ENCODE measurements at places on chromosomes 16 and 17.

DNA sequence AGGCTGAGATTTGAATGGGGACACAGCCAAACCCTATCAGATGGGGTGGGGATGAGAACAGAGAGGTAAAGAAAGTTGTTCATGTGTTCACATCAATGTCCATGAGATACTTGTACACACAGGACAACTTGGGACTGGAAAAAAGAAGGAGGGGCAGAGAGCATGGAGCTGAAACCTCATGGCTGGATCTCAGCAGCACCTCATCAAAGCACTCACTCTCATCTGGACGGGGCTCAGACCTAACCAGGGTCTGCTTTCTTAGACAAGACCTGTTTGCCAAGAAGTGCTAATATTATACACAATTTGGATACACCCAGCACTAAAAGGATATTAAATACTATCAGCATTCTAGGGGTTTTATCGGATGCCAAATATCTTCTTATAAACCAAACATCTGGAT lies 399.8 kb downstream of the SLC39A11 start:
- DNase-seq = no peak

- no peak for DNase-seq
Observed at GRCh38 chr16:53159781-53160436, 105.1 kb downstream of the CHD9 start.

- DNase-seq = no peak
Observed at GRCh38 chr16:71542377-71542776, 16.2 kb downstream of the CHST4 start.

GRCh38 chr17:9666461-9667050 lies 21.2 kb downstream of the USP43 start:
- no peak for DNase-seq

DNA sequence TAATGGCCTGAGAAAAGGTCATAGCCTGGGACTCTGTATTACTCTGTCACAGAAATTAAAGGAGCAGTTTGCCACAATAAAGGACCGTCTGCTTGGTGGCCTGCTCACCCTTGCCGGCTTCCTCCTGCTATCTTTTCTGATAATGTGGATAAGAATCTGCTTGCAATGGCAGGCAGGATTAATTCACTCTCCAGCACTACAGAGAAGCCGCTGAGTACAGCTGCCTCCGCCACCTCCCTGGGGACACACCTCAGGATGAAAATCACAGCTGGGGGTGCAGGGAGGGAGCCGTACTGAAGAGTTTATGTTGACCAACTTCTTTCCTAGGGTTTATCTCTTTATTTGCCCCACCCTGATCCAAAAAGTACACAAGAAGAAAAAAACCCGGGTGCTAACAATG lies 245.9 kb upstream of the RPL38 start:
- DNase-seq = no peak

GRCh38 chr16:88701581-88702370 lies 4.4 kb downstream of the RNF166 start:
- no peak for DNase-seq

GRCh38 chr17:42221886-42222745 lies 27.8 kb upstream of the GHDC start:
- DNase-seq = peak; percentile 24

DNA sequence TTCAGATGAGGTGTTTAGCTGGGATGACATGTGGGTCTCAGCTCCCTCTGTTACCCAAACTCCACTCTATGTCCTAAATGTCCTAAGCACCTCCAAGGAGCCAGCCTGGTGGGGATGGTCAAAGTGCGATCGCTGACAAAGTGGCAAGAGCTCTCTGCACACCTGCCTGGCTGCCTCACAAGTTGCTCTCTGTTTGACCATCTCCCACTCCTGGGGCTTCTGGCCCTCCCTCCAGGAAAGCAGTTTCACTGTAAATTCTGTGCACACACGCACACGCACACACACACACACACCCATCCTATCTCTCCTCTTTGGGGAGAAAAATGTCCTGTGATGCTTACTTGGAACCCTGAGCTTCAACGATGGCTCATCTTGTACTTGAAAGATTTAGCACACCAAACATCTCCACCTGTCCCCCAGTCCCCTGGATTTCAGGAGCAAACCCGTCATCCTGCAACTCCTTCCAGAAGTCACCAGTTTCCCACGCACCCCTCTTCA lies 1.7 kb downstream of the PITPNA start:
- no peak for DNase-seq

GRCh38 chr17:6384481-6384880 lies 50.4 kb downstream of the AIPL1 start:
- no peak for DNase-seq

DNA sequence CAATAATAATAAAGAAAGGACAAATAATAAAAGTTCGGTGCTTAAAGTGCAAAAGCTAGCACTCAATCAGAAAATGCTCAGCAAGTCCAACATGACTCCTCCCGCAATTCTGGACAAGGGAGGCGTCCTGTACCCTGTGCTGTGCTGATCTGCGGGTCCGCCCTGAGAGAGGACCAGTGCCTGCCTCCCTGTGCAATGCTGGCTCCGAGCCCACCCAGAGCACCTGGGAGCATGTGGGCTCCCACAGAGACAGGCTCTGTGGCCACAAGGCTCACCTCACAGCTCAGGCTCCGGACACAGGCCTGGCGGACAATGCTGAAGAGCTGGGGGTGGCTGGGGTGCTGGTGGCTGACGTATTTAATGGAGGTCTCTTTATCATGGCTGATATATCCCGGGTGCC lies 11.1 kb downstream of the FLCN start:
- DNase-seq = no peak

DNA sequence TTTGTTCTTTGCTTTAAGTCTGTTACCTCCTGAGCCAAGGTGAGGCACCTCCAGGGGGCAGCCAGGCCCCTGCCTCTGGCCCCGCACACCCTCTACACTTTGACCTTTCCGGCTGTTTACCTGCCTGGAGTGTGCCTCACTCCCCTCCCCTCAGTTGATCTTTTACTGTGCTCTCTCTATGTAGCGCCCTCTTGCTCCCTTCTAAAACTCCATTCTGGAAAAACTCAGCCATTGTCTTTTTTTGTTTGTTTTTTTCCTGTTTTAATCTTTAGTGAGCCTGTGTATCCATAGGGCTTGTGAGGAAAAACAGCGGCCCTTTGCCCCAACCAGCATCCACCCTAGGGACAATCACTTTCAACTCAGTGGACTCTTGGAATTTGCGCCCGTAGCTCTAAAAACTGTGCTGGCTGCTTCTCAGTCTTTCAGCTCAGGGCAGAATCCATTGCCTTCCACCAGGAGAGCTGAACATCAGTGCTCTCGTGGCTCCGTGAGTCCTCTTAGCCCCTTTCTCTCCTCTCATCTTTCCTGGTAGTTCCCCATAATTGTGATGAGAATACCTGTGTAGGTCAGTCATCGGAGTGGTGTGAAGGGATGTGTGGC lies 4.3 kb downstream of the AMDHD2 start:
- no peak for DNase-seq

- no peak for DNase-seq
Observed at GRCh38 chr17:47873200-47874090, 22.5 kb upstream of the SP6 start.

GRCh38 chr17:31357091-31357490 lies 34.4 kb upstream of the RAB11FIP4 start:
- DNase-seq = no peak

DNA sequence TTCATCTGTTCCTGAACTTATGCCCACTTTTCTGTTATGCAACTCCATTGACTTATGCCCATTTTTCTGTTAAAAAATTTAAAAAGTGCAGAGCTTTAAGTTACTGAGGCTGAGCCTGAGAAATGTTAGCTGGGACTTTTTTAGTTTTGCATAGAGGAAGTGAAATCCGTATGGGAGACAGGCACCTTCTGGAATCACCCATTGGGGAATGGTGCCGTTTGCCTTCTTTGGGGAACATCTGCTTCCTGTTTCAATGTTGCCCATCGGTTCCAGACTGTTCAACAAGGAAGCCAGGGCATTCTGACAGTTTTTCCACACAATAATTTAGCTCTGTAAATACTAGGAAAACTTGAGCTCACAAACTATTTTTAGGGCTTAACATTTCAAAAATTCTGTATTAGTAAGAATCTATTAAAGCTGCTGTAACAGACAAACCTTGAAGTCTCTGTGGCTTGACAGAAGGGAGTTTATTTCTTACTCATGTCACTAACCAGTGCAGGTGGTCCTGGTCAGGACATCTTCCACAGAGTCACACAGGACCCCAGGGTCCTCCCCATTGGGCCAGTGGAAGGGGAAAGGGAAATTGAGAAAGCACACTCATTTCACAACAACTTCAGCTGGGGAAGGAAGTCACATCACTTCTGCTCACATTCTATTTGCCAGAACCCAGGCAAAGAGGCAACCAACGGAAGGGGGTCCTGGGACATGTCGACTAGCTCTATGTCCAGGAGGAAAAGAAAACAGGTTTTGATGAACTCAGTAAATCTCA lies 17.2 kb downstream of the PRKCB start:
- DNase-seq = no peak

DNA sequence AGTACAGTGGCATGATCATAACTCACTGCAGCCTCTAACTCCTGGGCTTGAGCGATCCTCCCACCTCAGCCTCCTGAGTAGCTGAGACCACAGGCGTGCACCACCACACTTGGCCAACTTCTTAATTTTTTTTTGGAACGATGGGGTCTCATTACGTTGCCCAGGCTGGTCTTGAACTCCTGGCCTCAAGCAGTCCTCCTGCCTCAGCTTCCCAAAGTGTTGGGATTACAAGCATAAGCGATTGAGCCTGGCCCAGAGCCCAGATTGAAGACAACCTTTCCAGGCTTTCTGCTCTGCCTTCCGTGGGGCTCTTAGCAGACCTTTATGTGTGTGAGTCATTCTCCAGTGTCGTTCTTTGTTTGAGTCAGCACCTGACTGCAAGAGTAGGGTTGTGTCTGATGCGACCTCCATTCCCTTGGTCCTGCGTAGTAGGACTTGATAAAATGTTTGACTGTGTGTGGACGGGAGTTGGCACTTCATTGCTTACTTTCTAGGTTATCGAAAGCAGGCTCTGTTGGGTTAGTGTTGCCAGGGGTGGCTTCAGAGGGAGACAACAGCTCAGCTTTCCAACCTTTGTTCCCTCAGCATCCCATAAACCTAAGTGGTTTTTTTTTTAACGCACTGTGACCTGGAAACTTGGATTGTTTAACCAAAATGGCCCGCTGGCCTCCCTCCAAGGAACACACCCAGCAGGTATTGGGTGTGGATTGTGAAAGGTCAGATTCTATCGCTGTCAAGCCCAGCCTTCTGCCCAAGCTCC lies 26.4 kb downstream of the EEF2K start:
- no peak for DNase-seq

- no peak for DNase-seq
Observed at GRCh38 chr16:80691111-80691741, 113.2 kb downstream of the CDYL2 start.

DNA sequence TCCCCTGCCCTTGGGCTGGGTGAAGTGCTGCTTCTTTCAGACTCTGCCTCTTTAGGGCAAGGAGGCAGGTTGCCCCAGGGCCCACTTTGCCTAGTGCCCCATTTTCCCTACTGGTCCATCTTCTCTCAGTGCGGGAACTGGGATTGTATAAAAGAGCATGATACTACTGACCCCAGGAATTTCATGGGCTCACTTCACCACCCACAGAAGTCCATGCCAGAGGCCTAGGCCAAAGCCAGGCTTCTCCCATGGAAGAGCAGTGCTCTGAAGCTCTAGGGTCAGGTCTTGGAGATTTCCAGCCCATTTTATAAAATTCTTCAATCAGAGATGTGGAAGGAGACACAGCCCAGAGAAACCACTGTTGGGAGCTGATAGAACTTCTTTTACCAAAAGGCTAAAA lies 5.7 kb downstream of the CACNG1 start:
- DNase-seq = no peak

DNA sequence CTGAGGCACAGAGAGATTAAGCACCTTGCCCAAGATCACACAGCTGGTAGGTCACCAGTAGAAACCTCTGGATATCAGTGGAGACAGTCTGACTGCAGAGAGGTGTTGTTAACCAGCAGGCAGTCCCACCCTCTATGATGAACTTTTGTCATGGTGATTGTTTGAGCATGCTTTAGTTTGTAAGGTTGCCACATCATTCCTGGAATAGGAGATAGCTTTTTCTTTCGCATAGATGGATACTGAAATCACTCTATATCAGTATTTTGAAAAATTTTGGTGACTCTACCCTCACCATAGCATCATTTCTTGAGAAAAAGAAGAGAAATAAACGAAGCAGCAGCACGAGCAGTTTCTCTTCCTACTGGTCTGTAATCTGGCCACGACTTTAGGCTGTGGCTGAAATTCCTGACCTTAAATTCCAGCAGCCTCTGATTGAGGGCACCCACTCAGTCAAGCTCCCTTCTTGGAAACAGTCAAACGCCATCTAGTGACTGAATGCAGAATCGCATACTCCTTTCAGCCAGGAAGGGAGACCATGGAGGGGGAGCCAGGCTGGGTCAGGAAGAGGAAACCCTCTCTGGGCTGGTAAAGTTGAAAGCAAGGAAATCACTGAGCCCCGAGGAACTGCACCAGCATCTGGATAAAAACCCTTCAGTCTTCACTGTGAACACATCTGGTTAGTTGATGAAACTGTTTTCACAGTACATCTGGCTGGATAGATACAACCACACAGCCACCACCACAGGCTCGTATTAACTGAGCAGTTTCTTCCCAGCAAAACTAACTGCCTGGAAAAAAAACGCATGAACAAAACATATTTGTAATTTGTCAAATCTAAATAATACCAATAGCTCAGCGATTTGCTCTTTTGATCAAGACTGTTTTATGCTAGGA lies 108.5 kb upstream of the XYLT1 start:
- peak; percentile 15 for DNase-seq

DNA sequence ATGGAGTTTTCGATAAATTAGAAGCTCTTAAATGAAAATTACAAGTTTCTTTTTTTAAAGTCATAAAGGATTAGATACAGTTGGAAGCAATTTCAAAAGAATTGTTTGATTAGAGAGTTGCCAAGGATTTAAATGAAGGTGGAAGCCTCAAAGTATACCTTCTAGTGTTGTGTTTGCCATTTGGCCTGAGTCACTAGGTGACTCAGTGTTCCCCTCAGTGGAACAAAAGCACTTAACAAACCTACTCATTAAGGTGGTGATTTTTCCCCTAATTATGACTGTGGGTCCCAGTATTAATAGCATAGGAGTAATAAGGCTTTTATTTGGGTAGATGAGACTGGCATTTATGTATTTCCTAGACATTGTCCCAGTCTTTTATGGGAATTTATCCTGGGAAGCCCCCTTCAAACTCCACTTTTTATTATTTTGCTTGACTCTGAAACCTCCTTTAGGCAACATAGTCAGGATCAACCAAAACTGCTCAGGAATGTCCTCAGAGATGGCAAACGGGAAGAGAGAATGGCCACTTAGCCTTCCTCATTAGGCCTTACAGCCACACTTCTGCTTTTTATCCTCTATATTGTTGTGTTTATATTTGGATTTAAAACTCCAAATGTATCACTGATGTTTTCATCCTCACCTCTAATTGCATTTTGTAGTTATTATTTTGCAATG lies 161.0 kb downstream of the FTO start:
- DNase-seq = no peak

DNA sequence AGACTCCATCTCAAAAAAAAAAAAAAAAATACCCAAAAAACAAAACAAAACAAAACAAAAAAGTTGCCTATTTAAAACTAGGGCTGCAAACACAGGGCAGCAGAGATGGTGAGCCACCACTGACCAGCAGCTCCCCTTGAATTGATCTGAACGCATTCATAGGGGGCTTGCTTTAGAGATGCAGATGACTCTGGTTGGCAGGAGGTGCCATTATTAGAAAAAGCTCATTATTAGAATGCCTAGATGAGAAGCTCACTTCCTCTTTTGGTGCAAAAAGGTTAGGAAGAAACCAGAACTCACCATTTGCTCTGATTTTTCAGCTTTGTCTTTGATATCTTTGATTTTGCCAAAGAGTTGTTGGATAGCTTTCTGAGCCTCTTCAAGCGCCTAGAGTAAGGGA lies 53.1 kb downstream of the VPS53 start:
- DNase-seq = no peak

Data from C1 segment of cervical spinal cord (tissue), 14 donors.